ENCODE measurements at places on chromosomes 6 and 20.

DNA sequence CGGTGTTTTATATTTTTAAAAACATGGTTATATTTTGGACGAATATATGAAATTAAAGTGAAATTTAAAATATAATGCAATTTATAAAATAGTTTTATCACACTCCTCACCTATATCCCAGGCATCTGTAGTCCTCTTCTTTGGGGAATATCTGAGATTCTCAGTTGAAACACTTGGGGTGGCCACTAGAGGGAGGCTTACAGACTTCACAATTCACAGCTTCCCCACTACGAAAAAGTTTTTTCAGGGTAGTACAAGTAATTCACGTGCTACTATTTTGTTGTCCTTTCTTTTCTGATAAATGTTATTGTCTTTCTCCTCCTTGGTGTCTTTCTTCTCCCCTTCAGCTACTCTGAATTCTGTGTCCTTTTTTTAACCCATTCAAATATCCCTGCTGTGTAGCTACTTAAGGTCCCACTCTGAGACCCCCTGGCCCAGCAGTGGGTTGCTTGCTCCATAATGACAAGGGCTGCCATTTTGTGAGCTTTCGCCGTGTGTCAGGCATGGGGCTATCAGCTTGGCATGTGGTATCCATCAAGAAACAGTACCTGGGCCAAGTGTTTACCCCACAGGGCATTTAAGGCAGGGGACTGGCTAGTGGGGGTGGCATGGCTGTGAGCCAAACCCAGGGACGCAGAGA, 43.6 kb upstream of the PHACTR3 start:
- peaks cover 31% of the 10 kb centered on the region for H3K27me3 ChIP-seq
- no peak overlapping the region for H3K4me3 ChIP-seq
- no peak for DNase-seq

GRCh38 chr6:155440398-155441111, 15.1 kb downstream of the NOX3 start:
- H3K27me3 ChIP-seq, result no peaks in the 10 kb centered on the region
- H3K36me3 ChIP-seq, result no peaks in the 10 kb centered on the region
- H3K27ac ChIP-seq, result peak overlapping the region; percentile 60
- H3K4me1 ChIP-seq, result peaks cover 9% of the 10 kb centered on the region
- no peak overlapping the region for H3K4me3 ChIP-seq
- no peak for DNase-seq

DNA sequence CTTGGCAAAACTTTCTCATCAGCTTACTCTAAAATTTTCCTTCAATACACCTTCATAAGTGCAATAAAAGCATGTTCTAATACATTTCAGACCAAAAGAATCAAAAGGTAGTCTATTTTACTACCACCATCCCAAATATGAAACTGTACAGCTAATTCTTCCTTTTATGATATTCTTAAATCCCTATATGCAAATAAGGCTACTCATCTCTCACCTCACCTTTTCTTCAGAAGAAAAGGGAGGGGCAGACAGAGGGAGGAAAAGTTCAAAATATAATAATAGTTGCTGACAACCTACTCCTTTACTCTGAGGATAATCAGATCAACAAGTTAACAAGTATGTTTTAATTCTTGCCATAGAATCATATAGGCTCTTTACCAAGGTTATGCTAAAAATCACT, 7.4 kb downstream of the C6orf120 start:
- H3K4me1 ChIP-seq, result peaks cover 7% of the 10 kb centered on the region
- no peaks in the 10 kb centered on the region for H3K36me3 ChIP-seq
- no peaks in the 10 kb centered on the region for H3K27me3 ChIP-seq
- DNase-seq, result no peak
- H3K4me3 ChIP-seq, result no peak overlapping the region
- H3K27ac ChIP-seq, result no peak overlapping the region

DNA sequence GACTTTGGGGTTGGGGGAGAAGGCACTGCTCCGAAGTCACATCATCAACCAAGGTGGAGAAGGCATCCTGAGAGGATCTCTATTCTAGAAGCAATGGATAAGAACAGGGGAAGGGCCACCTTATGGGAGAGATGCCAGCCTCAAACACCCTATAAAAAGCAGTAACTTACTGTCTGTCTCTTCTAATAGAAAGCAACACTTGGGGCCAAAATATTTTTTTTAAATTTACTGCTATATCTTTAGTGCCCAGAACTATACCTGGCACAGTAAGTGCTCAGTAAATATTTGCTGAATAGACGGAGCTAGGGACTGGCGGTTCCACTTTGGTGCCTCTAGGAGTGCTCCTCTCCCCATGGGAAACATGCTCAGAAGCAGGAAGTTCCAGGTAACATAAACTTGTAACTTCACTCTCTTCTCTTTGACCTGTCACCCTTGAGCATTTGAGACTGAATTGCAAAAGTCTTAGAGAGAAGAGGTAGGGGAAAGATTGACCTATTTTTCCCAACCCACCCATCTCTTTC, 807 bp upstream of the OTOR start:
- no peaks in the 10 kb centered on the region for H3K27me3 ChIP-seq
- H3K27ac ChIP-seq, result no peak overlapping the region
- H3K4me3 ChIP-seq, result no peak overlapping the region

GRCh38 chr6:134480593-134480992, 162.7 kb upstream of the SGK1 start:
- no peak for DNase-seq
- H3K27ac ChIP-seq, result no peak overlapping the region
- no peak overlapping the region for H3K4me3 ChIP-seq
- H3K4me1 ChIP-seq, result peaks cover 13% of the 10 kb centered on the region

- H3K4me1 ChIP-seq, result peaks cover 26% of the 10 kb centered on the region
- peak overlapping the region; percentile 45 for H3K4me3 ChIP-seq
- no peaks in the 10 kb centered on the region for H3K36me3 ChIP-seq
- no peaks in the 10 kb centered on the region for H3K27me3 ChIP-seq
- H3K27ac ChIP-seq, result peak overlapping the region; percentile 89
Measured at GRCh38 chr6:37481711-37482605, 17.7 kb downstream of the CCDC167 start.

Measured in neural crest cell (in vitro differentiated cells).